ENCODE measurements at places on chromosomes 2 and 18. TPM values are rescaled to one million over a fixed set of nuclear protein-coding genes. Genes with fewer than 3 reads are reported as not detected.

- DNase-seq: no peak
Observed at GRCh38 chr2:134132490-134132857, 121.4 kb upstream of the MGAT5 start.

The STEAP3 gene
- 4.2 TPM for polyA plus RNA-seq

The MREG gene
- 12.0 TPM for polyA plus RNA-seq

GRCh38 chr18:25998461-25998860, 92.0 kb downstream of the SS18 start:
- no peak for DNase-seq

DNA sequence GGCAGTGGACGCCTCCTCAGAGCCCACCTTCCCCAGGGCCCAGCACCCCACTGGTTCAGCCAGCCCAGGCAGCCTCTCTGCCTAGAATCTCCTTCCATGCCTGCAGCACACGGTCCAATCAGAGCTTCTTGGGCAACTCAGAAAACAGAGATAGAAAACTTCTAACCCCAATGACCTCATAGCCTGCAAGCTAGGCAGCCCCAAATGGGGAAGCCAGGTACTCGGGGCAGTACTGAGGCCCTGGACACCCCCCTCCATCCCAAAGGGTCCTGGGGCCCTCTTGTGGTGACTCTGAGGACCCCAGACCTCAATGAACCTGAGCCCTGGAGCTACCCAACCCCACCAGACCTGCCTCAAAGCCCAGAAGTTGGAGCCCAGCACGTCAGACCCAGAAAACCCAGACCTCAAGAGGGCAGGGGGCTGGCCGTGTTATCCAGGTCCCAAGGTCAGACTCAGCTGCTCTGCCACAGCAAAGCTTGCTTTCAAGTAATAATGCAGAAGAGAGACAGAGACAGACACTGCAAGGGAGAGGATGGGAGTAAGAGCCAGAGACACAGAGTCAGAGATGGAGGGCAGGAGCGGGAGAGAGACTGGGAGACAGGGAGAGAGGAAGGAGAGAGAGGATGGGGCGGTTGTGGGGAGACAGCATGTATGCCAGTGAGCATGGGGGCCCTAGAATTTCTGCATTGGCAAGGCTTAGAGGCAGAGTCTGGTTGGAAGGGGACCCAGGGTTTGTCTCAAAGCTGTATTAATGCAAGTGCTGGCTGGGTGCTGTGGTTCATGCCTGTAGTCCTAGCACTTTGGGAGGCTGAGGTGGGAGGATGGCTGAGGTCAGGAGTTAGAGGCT, 28.2 kb downstream of the SERTAD2 start:
- DNase-seq: no peak

DNA sequence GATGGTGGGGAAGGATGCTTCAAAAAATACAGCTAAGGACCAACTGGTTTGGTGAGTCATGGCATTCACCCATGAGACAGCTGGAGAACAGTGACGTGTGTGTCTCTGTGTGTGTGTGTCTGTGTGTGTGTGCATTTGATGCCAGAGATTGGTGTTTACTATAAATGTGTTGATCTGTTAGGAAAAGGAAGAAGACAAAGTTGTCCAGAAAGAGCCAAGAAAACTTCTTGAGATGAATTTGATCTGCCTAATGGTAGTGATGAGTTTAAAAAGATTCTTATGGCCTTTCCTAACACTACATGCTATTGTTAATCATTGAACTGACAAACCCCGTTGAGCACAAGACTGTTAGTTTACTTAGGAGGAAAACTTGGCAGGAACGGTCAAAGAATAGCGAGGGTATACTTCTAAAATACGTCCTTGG, 36.4 kb upstream of the IL1R1 start:
- DNase-seq: peak; percentile 57

The ZNF396 gene
- 3.3 TPM for polyA plus RNA-seq

GRCh38 chr2:48146552-48146951, 240.3 kb upstream of the FBXO11 start:
- no peak for DNase-seq

The GALNT5 gene
- polyA plus RNA-seq: 7.4 TPM

DNA sequence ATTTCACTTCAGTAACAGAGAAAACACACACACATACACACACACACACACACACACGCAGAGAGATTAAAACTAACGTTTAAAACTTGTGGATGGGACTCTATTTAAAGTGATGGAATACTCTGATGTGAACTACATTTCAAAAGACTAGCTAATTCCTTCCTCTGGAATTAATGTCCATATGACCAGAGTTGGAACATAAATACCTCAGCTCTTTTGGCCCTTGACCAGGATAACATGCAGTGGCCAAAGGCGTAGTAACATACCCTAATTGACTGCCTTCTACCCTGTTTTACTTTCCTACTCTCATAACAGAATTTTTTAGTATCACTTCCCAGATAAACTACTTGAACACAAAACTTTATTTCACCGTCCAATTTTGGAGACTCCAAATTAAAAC, 671.3 kb upstream of the CHAC2 start:
- no peak for DNase-seq

DNA sequence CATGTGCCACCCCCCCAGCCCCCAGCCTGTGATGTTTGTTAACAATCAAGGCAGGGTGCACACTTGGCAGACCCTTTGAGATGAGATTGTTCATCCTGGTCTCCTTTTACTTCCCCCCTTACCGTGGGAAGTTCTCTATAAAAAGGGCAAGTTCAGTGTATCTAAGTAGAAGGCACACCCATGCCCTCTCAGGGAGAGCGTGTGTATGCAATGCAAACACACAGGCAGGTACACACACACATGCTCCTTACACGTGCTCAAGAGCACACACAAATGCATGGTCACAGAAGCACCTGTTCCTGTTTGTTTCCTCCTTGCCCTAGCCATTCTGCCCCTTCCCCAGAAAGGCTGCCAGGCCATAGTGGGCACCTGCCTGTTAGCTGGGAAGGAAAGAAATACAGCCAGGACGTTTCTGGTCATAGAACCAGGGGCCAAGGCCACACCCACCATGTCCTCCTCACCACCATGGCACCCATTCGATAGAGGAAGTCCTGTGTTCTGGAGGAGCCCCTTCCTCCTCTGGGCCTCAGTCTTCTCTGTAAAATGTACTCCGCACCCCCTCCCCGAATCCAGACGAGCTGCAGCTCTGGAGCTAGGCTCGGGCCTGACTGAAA, 3.1 kb downstream of the ATOH8 start:
- DNase-seq: no peak

The KRTCAP3 gene
- polyA plus RNA-seq: 17.8 TPM

DNA sequence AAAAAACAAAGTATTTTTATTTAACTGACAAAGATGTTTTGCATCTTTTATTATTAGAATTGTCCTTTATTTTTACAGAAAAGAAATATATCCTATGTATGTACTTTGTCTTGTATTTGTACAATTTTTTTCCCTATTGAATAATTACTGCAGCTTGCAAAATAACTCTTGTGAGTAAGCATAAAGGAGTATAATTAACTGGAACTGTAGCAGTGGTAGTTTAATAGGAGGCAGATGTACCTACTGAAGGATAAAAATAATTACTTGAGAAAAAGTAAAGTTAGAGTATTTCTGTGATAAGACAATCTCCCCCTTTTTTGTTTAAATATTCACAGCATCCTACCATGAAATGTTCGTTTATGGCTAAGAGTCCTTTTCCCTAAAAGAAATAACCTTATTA, 34.7 kb downstream of the EHBP1 start:
- DNase-seq: no peak

GRCh38 chr2:152055366-152056108, 43.3 kb downstream of the CACNB4 start:
- no peak for DNase-seq

The CCNT2 gene
- polyA plus RNA-seq: 91.2 TPM

GRCh38 chr2:207167099-207167923, 1.6 kb upstream of the KLF7 start:
- no peak for DNase-seq

- no peak for DNase-seq
Observed at GRCh38 chr2:112698834-112699515, 21.8 kb upstream of the NT5DC4 start.

The SCN9A gene
- 14.9 TPM for polyA plus RNA-seq
